ENCODE measurements at places on chromosomes 3 and 15. TPM values are rescaled to one million over a fixed set of nuclear protein-coding genes. Genes with fewer than 3 reads are reported as not detected.

DNA sequence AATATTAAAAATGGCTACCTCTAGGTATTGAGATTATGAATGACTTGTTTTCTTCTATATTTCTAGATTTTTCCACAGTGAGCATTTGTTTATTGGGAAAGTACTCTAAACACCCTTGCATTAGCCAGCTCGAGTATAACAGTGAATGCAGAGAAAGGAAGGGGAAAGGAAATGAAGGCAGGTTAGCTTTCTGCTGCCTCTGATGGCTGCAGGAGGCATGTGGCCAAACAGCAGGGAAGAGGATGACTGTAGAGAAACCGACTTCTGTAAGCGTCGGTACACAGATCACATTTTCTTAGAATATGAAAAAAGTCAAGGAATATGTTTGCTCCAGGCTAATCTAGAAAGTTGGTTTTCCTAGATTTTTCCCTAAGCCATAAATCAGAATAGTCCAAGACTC is 19.8 kb downstream of the GNB5 start:
- H3K27me3 ChIP-seq = no peaks in the 10 kb centered on the region
- H3K27ac ChIP-seq = no peak overlapping the region
- H3K4me3 ChIP-seq = no peak overlapping the region
- no peak for DNase-seq

GRCh38 chr3:42666022-42666421 is 12.5 kb downstream of the ZBTB47 start:
- no peak overlapping the region for H3K4me3 ChIP-seq
- peaks cover 27% of the 10 kb centered on the region for H3K27me3 ChIP-seq
- no peaks in the 10 kb centered on the region for H3K36me3 ChIP-seq
- DNase-seq = no peak

GRCh38 chr3:195017151-195017550 is 253.8 kb downstream of the XXYLT1 start:
- peaks cover 74% of the 10 kb centered on the region for H3K27me3 ChIP-seq
- H3K4me3 ChIP-seq = no peak overlapping the region
- H3K4me1 ChIP-seq = peaks cover 11% of the 10 kb centered on the region
- peaks cover under 1% of the 10 kb centered on the region for H3K36me3 ChIP-seq
- no peak for DNase-seq

DNA sequence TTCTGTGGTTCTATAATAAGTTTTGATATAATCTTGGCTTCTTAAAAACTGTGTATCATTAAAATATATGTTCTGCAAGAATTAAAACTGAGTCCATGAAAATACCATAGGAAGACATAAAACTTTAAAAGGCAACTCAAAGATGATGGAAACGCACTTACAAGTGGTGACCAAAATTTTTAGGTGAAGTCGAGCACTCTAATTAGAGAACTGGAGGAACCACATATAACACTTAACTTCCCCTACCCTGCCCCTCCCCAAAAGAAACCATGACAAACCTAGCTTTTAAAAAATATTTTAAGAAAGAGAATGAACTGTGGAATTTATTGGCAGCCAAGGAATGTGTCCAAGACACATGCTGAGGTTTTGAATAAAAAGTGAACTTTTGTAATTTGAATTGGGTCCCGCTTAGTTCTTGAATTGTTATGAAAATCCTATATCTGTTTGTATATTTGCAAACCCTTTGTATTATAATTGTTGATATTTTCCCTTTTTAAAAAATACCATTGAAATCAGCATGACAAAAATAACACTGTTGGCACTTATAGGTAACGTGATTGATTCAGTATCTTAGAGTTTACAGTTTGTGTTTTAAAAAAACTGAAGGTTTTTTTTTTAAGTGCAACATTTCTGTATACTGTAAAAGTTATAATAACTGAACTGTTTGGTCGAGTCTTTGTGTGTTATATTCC is 7.7 kb downstream of the NR2F2 start:
- H3K27me3 ChIP-seq = no peaks in the 10 kb centered on the region
- H3K4me1 ChIP-seq = peaks cover 18% of the 10 kb centered on the region
- H3K4me3 ChIP-seq = no peak overlapping the region

DNA sequence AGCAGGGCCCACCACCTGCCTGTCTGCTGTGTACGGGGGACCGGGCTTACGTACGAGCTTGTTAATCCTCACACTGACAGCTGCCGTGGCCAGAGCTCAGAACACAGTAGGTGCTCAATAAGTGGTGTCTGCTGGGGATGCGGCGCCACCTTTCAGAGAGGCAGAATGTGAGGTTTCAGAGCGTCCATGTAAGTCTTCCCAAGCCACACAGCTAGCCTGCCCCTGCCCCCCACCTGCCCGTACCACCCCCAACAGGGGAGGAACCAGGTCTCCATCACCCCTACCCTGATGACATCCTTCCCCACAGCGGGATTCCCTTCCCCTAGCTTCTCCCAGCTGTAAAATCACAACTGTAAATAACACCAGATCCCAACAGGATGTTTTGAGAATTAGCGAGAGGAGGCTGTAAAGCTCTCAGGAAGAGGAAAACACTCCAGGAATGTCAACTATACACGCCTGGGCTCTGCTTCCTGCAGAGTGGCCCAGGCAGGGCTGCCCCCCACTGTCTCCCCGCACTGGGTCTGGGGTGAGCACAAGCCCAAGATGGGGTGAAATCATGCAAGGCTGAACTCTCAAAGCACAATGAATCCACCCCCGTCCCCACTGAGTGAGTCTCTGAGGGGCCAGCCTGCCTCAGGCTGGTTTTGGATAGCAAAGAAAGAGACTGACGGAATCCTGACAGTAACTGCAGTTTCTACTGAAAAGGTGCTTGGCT is 250.1 kb upstream of the LYSMD4 start:
- H3K4me1 ChIP-seq = no peaks in the 10 kb centered on the region
- no peaks in the 10 kb centered on the region for H3K36me3 ChIP-seq
- DNase-seq = no peak
- no peak overlapping the region for H3K4me3 ChIP-seq
- H3K27me3 ChIP-seq = no peaks in the 10 kb centered on the region

GRCh38 chr3:114272271-114272670 is 21.6 kb upstream of the TIGIT start:
- H3K27ac ChIP-seq = no peak overlapping the region
- no peaks in the 10 kb centered on the region for H3K36me3 ChIP-seq
- no peak for DNase-seq
- peaks cover 12% of the 10 kb centered on the region for H3K27me3 ChIP-seq
- H3K4me1 ChIP-seq = no peaks in the 10 kb centered on the region
- no peak overlapping the region for H3K4me3 ChIP-seq

GRCh38 chr15:63025460-63025859 is 17.1 kb upstream of the TPM1 start:
- no peak overlapping the region for H3K27ac ChIP-seq
- peaks cover 17% of the 10 kb centered on the region for H3K4me1 ChIP-seq
- H3K36me3 ChIP-seq = no peaks in the 10 kb centered on the region
- no peak for DNase-seq
- H3K27me3 ChIP-seq = no peaks in the 10 kb centered on the region

DNA sequence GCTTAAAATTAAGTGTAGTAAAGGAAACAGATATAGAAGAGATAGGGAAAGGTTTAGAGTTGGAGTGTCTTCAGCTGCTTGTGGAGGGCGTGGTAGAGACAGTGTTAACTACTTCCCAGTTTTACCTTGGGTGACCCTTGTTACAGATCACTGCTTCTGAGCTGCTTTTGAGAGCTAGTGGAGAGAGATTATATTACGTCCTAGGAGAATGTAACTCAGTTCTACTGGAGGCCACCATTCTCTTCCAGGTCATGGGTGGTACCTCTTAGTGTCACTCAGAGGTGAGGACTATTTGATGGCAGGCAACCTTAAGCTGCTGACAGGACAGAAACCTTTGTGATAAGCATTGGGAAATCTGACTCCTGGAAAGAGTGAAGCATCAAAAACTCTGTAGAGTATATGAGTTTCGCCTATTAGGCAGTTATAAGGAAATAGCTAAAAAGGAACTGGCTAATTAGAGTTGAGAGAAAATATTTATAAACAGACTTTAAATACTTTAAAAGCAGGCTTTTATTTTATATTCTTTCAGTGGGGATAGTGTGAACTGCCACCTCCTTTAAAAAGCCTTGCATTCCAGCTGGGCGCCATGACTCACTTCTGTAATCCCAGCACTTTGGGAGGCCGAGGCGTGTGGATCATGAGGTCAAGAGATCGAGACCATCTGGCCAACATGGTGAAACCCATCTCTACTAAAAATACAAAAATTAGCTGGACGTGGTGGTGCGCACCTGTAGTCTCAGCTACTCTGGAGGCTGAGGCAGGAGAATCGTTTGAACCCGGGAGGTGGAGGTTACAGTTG is 106.5 kb downstream of the ZNF609 start:
- H3K36me3 ChIP-seq = peaks cover 13% of the 10 kb centered on the region
- no peaks in the 10 kb centered on the region for H3K27me3 ChIP-seq
- H3K27ac ChIP-seq = no peak overlapping the region
- DNase-seq = no peak

GRCh38 chr3:166100730-166101129 is 263.5 kb upstream of the BCHE start:
- H3K27ac ChIP-seq = no peak overlapping the region
- DNase-seq = no peak
- no peaks in the 10 kb centered on the region for H3K36me3 ChIP-seq

- H3K27ac ChIP-seq = peak overlapping the region; percentile 82
- DNase-seq = no peak
- H3K4me1 ChIP-seq = peaks cover 55% of the 10 kb centered on the region
- peak overlapping the region; percentile 40 for H3K4me3 ChIP-seq
- H3K27me3 ChIP-seq = no peaks in the 10 kb centered on the region
These were observed 89.2 kb upstream of the MITF start for GRCh38 chr3:69650066-69650419.

DNA sequence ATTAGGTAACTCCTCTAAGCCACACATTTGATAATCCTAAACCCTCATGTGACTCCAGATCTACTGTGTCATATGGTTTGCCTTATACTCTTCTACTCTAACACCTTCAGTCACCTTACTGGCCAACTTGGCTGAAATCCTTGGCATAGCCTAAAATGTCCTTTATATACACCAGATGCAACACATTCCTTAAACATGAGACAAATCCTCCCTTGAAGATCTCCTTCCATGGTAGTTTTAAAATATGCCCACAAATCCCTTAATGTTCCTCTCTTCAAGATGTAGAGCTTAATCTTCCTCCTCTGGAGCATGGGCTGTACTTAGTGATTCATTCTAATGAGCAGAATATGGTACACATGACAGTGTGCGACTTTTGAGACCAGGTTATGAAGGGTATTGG is 238.9 kb downstream of the SUCLG2 start:
- no peak overlapping the region for H3K27ac ChIP-seq
- no peak for DNase-seq
- H3K4me1 ChIP-seq = no peaks in the 10 kb centered on the region
- H3K4me3 ChIP-seq = no peak overlapping the region
- H3K36me3 ChIP-seq = peaks cover 4% of the 10 kb centered on the region

The CPN2 gene
- total RNA-seq = not detected

The PATL2 gene
- total RNA-seq = 3.8 TPM

The GPR160 gene
- 53.8 TPM for total RNA-seq

The TMEM202 gene
- total RNA-seq = not detected

The NUP210 gene
- 76.9 TPM for total RNA-seq

The TASOR gene
- 56.4 TPM for total RNA-seq

The MYLK gene
- 10.7 TPM for total RNA-seq

The LYZL4 gene
- total RNA-seq = not detected

The ITIH3 gene
- not detected for total RNA-seq

The CACNA2D2 gene
- not detected for total RNA-seq

The ECE2 gene
- not detected for total RNA-seq

The AQR gene
- 15.8 TPM for total RNA-seq

The MINDY2 gene
- total RNA-seq = 46.2 TPM

The RBP2 gene
- not detected for total RNA-seq

The CPNE9 gene
- total RNA-seq = not detected
